ENCODE measurements at places on chromosomes 11 and 22.

DNA sequence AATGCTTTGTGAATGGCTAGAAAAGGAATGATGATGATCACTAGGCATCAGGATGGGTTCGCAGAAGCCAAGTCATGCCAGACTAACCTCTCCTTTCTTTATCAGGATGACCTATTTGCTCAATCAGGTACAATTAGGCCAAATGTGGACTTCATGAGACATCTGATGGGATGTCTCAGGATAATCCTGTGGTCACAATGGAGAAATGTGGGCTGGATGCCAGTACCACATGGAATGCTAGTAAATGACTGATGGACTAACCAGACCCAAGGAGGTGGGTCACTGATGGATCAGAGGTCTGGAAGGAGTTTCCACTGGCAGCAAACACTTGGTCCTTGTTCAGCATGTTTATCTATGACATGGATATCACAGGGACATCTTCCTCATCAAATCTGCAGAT is 94.8 kb upstream of the PHOX2A start:
- DNase-seq: no peak

DNA sequence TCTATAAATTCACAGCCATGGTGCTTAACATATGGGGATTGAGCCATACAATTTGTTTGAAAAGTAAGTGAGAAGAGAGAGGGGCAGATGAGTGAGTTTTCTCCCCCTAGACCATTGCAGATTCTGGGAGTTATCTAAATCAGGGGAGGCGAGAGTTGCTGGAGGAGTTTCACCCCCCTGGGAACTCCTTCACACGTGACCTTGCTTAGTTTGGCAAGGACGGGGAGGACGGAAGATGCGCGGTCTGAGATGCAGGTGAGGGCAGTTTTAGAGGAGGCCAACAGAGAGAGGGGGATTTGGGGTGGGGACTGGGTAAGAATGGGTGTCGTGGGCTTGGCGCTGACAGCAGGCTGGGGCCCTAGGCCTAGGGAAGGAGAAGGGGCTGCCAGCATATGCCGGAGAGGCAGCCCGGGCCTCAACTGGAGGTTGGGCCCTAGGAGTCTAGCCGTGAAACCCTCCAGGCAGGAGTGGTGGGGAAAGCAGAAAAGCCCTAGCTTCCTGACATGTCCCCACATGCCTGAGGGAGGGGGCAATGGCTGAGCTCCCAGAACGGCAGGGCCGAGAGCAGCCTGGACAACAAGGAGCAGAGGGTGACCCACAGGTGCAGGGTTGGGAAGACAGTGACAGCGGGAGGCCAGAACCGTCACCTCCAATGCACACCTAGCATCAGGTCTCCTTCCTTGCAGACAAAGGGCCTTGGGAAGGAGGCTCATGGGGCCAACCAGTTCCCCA is 63.9 kb downstream of the ELFN2 start:
- DNase-seq: no peak

- DNase-seq: no peak
These were observed 19.5 kb downstream of the ZNF74 start for GRCh38 chr22:20413217-20414058.

GRCh38 chr11:117201658-117202305 is 2.6 kb downstream of the TAGLN start:
- DNase-seq: no peak

DNA sequence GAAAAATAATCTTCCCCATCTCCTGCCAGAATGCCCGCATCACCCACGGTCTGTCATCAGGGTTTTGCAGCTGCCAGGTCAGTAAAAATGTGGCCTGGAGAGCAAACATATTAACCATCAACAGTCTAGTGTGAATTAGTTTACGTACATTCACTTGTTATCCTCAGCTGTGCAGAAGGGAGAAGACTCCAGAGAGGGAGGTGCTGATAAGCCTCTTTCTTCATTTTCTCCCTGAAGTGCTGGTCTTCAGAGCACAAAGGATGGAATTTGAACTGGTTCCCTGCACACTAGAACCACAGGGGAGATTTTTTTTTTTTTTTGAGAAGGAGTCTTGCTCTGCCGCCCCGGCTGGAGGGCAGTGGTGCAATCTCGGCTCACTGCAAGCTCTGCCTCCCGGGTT is 8.2 kb downstream of the FGF19 start:
- no peak for DNase-seq

DNA sequence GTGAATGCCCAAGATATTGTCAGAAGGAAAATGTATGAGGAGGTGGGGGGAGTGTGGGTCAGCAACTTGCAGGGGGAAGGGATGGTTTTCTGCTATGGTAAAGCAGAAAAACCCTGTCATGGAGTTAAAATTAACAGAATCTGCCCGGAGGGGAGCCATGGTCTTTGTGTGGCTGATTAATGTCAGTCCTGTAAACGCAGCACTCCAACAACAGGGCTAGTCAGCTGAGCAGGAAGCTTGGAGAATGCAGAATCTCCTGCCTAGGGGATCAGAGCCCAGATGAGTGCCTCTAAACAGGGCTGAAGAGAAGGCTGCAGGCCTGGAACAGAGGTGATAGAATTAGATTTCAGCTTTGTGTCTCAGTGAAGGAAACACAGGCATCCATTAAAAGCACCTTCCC is 140.9 kb upstream of the MTNR1B start:
- no peak for DNase-seq

DNA sequence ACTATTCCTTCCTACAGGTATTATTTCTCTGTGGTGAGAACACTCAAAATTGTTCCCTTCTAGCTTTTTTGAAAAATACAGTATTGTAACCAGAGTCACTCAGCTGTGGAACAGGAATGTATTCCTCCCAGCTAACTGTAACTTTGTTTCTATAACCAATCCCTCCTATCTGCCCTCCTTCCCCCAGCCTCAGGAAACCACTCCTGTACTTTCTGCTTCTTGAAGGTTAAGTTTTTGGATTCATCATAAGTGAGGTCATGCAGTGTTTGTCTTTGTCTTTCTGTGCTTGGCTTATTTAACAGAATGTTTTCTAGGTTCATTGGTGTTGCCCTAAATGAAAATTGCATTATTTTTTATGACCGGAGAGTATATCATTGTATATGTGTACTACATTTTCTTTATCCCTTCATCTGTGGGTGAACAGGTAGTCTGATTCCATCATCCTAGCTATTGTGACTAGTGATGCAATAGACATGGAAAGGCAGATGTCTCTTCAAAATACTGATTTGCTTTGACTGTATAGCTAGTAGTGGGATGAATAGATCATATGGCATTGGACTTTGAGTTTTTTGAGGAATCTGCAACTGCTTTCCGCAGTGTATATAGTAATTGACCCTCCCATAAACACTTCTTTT is 112.9 kb upstream of the GRK3 start:
- no peak for DNase-seq

- DNase-seq: no peak
These were observed 17.0 kb downstream of the PTPRJ start for GRCh38 chr11:47997063-47998053.

DNA sequence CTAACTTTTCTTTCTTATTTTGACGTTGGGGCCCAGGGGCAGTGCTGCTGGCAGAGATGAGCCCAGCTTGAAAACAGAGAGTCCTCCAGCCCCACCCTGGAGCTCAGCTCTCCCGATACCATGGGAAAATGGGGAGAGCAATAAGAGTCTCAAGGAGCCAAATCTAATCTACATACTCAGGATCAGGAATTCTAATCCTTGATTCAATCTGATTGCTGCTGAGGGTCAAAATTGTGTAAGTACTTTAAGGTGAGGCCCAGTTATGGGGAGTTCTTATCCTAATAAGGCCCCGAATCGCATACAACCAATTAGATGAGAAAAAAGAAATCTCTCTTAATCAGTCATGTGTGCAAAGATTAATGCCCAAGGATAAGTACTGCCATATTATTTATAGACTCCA is 202.9 kb downstream of the FAM76B start:
- no peak for DNase-seq

DNA sequence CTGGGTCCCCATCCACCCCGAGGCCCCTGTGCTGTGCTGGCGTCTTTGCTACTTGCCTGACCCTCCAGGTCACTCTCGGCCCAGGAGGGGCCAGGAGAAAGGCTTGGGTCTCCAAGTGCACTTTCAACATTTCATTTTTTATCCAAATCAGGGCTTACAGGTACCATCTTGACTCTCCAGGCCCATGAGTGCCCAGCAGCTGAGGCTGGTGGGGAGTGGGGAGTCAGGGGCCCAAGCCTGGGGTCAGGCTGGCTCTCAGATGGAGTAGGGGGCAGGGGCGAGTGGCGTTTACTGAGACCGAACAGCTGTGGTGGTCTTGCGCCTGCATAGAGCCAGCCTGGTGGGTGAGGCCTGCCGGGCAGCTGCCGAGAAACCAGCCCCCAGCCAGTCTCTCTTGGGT is 61.6 kb downstream of the MPPED1 start:
- no peak for DNase-seq

DNA sequence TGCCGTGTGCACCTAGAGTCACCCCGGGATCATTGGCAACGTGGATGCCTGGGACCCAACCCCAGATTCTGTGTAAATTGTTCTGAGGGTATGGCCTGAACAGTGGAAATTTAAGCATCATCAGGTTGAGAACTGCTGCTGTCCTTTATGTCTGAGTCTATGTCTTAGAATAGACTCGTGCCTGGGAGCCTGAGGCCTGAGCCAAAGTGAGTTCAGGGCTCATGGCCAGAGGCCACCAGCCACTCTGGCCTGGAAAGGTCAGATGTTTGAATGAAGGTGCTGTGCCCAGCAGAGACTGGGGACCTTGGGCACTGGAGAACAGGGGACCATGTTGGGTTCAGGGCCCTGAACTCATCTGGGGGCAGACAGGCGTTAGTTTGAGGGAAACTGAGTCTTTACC is 91.1 kb downstream of the MYO18B start:
- no peak for DNase-seq

DNA sequence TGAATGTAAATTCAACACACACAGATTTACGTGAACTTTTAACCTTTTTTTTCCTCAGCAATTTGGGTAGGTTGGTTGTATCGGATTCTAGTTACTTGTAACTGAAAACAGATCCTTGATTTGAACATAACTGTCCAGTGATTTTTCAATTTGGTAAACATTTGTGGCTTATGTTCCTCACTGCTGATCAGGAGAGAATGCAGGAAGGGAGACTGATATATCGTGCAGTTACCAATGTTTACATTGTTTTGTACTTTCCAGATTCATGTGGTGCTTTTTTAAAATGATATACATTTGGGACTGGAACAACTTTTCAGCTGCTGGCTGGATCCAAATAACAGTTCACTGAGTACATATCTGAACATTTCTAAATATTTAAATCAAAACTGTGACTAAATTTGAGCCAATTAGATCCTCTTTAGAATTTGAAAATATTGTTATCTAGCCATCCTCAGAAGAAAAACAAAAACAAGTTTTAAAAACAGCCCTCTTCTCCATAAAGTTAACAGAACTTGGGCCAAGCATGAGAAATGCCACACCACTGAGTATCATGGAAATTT is 84.3 kb upstream of the MTMR2 start:
- DNase-seq: no peak

- no peak for DNase-seq
These were observed 5.9 kb upstream of the CSF2RB start for GRCh38 chr22:36907253-36908195.

DNA sequence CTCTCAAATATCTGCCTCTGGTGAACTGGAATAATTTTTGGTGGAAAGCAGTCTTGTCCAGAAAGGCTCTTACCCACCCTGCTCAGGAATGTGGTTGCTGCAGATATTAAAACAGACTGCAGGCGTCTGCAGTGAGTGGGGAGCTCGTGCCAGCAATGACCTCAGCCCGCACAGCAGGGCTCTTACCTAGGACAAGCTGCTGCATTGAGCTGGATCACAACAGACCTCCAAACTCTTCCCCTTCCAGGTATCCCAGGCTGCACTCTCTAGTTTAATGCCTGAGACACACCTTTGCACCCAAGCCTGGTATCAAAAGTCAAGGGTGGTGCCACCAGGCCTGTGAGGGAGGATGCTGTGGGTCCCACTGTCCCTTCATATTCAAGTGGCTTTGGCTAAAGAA is 69.7 kb upstream of the CDON start:
- peak; percentile 45 for DNase-seq

GRCh38 chr11:75554258-75555022 is 7.6 kb upstream of the SERPINH1 start:
- no peak for DNase-seq

DNA sequence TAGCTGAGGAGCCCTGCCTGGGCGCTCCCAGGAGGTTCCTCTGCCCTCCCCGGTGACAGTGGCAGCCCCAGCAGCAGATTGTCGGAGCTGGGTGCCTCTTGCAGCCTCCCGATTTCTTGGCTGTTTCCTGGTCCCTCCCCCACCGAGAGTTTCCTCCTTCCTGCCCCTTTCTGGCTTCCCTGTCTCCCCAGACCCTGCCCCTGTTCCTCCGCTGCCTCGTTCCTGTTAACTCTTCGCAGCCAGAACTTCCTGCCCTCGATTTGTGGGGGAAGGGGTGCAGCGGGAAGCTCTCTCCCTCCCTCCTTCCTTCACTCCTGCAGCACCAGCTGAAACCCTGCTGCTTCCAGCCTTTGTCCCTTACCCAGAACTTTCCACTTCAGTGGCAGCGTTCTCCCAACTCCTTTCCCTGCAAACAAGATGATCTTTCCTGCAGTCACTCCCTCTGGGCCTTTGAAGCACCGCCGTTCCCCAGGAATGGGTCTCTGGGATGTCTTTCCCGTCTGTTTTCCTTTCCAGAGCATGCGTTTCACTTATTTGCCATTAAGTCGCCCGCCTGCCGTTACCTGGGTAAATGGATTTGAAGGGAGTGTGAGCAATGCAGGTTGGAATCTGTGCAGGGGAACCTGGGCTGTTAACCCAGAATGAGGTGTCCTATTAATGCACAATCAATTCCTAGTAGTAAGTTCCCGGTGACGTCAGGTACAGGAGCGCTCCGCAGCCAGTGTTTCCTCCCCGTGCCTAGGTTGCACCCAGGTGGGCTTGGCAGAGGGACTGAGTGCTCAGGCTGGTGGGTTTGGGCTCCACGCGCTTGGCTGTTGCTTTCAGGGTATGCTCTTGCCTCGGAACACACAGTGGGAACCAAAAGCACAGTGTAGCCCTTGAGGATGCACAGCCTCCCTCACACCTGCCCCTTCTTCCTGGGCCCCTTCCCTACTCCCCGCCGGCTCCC is 4.3 kb downstream of the GRK2 start:
- no peak for DNase-seq

GRCh38 chr22:31867386-31868153 is 76.8 kb upstream of the YWHAH start:
- no peak for DNase-seq

DNA sequence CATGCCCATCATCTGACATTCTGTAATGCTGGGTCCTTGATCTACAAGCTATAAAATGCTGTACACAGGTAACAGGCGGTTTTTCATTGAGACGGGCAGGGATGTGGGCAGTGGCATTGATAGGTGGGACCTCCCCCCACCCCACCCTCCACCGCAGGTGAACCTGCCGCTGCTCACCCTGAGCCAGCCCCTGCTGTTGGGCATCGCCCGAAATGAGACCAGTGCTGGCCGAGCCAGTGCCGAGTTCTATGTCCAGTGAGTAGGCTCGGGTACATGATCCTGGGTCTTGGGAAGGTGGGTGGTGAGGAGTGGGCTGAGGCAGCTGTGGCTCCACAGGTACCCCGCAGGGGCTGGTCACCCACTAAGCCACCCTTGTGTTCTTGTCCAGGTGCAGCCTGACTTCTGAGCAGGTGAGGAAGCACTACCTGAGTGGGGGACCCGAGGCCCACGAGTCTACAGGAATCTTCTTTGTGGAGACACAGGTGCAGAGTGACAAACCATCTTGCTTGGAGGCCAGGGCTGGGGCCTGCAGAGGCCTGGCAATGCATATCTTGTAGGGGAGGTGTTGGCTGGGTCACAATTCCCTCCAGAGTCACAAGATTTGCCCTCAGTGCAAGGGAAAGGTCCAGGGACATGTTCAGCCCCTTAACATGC is 1.1 kb upstream of the DNAJC4 start:
- no peak for DNase-seq

GRCh38 chr11:75246006-75246670 is 5.6 kb downstream of the TPBGL start:
- DNase-seq: no peak

GRCh38 chr11:80846979-80847378 is 1406.1 kb upstream of the TENM4 start:
- no peak for DNase-seq

All from HTR-8/SVneo (cell line).